ENCODE measurements at places on chromosomes 3 and 15. TPM values are rescaled to one million over a fixed set of nuclear protein-coding genes. Genes with fewer than 3 reads are reported as not detected.

TMOD2 gene
- total RNA-seq, result 3.3 TPM

NR1I2 gene
- total RNA-seq, result 2.8 TPM

SLC2A2 gene
- total RNA-seq, result not detected

DNA sequence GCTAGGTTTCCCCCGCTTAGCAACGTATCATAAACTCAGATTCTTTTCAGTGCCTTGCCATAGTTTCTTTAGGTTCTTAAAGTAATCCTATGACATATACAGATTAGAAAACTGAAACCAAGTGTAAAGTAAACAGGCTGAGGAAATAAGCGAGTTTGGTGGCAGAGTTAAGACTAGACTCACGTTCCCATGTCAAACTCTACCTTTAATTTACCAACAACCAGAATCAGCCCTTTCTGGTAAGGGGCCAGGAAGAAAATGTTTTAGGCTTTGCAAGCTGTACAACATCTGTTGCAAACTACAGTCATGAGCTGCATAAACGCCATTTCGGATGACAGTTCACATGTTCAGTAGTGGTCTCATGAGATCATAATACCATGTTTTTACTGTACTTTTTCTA lies 128.0 kb upstream of the PRICKLE2 start:
- no peak for DNase-seq

DNA sequence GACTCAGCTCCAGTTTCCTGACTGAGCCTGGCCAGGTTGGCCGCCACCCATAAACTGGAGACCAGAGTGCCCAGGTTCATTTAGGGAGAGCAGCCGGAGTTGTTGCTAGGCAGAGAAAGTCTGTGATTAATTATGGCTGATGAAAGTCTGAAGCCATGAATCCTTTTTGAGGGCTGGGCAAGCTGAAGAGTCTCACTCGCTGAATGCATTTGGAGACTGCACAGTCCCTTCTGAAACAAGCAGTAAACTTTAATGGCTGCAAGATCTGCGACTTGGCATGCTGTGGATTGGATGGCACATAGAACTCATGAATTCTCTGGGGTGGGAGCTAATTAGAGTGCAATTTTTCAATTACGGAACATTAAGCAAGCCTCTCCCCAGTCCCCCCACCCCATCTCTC lies 282.1 kb downstream of the RPLP1 start:
- no peak for DNase-seq

DNA sequence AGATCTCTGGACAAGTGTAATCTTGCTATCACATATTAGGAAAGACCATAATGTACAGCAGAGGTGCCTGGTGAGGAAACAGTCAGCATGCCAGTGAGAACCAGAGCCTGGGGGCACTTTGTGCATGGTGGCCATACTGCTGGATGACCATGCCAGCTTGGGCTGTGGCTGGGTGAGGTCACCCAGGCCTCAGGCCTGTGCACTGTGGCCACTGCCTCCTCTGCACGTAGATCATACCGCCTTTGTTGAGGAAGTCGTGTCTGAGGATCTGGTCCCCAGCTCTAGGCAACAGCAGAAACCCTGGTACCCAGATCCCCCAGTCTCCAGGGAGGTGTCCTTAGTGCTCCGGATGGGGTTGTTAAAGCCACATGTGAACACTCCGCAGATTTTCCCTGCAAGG lies 38.9 kb downstream of the ZNF710 start:
- no peak for DNase-seq

DNA sequence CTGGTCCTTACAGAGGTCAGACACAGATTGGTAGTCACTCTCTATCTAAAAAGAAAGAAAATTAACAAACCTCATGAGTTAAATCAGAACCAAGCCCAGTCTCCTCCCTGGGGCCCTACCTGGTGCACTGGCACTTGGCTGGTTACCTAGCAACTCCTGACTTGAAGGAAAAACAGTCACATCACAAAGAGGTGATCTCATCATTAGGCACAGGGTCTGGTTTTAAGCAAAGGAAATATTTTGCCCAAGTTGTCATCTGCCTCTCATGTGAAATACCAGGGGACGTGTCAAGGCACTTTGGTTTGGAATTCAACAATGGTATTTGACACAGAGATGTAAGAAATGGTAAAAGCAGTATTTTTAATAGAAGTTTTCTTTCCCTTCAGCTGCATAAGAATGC lies 47.7 kb upstream of the FMN1 start:
- no peak for DNase-seq
